ENCODE measurements at places on chromosomes 13 and 19.

DNA sequence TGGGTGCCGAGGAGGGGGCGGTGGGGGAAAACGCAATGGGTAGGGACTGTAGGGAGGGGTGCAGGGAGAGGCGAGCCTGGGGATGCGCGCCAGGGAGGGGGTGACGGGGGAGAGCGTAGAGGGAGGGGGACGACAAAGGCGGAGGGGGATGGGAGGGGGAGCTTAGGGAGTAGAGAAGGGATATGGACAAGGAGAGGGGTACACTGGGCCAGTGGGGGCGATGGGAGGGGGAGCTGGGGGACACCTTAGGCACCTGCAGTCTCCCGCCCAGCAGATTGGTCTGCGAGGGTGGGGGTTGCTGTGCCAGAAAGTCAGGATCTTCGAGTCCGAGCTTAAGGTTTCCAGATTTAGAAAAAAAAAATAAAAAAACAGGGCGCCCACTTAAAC lies 15.7 kb downstream of the CCDC124 start:
- no peak for DNase-seq

DNA sequence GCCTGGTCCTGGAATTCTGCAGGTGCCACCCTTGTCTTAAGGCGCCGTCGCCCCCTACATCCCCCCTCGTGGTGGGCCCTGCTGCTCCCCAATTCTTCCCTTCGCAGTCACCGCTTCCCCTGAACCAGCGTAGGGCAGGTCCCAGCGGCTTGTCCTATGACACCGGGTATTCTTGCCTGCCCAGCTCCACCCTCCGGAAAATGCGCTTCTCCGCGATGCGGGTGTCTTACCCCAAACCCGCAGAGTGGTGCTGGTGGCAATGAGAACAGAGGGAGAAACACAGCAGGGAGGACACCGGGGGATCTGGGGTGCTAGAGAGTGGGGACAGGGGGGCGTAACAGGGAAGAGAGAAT lies 9.0 kb downstream of the ZNF808 start:
- DNase-seq = no peak

GRCh38 chr13:69155136-69155535 lies 952.5 kb upstream of the ATXN8OS start:
- no peak for DNase-seq

- DNase-seq = no peak
Measured at GRCh38 chr19:44904426-44904994, 1.1 kb upstream of the APOE start.

DNA sequence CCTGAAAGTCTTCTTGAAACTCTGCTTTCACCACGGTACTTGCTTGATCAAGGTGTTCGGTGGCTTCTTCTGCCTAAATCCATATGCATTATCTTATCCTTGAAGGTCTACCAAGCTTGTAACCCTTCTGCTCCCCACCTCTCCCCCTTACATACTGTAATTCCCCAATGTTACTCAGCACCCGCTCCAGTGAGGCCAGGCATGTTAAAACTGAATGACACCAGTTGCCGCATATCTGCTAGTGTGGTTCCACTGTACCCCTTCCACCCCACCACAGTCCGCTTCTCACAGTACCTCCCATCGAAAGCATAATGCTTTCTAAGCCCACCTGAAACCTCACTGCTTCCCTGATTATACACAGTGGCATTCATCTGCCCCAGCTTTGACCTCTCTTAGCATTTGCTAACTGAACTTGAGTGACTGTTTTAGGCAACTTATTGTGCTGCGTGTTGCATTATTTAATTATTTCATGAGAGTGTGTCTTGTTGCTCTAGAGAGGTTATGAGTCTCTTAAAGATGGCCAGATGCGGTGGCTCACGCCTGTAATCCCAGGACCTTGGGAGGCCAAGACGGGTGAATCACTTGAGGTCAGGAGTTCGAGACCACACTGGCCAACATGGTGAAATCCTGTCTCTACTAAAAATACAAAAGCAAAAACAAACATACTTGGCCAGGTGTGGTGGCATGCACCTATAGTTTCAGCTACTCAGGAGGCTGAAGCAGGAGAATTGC lies 87.6 kb upstream of the MBNL2 start:
- DNase-seq = no peak

Data from NCI-H345 (cell line).